CD4-positive, alpha-beta T cell treated with Interferon alpha-2 for 1 hour (primary cell): ENCODE measurements at places on chromosomes 1 and 21.

- no peak for DNase-seq
These were observed 62.1 kb downstream of the CLIC6 start for GRCh38 chr21:34730756-34731445.

DNA sequence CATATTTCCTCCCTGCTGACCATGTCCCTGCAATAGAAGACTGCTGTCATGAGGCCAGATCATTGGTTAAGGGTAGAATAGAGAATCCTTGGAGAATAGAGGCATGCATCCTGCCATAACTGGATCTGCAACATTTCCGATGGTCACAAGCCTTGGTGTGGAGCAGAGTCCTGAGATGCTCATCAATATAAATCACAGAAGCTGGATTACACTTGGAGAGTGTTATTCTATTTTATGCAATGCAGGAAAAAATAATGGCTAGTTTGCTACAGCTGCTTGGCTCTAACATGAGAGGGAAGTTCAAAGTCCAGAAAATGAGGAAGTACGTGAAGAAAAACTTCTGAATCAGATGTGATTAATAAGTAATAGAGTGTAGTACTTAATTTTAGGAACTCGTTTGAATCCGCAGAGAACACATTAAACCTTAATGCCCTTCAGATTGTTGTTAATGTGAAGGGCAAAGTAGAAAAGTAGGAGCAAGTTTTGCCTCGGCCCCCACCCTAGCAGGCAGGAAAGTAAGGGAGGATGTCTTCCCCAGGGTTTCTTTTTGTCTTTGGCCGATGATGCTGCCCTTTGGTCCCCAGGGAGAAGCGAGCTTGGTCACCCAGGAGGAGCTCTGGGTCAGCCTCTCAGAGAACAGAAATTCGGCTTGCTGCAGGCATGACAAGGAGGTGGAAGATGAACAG, 59.5 kb downstream of the KCNK1 start:
- DNase-seq = no peak

DNA sequence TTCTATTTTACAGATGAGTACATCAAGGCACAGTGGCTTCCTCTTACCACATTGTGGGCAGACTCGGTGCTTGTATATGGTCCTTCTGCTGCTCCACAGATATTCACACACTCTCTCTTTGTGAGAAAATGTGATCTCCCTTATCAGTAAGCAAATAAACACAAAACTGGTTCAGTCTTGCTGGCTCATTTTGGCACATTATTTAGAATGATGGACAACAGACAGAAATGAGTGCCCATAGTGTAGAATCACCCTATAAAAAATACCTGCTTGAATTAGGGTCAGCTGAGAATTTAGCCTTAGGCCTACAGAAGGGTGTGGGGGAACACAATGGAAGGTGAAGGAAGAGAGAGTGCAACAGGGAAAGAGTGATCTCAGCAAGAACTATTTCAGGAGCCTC, 423.1 kb downstream of the HLX start:
- no peak for DNase-seq

DNA sequence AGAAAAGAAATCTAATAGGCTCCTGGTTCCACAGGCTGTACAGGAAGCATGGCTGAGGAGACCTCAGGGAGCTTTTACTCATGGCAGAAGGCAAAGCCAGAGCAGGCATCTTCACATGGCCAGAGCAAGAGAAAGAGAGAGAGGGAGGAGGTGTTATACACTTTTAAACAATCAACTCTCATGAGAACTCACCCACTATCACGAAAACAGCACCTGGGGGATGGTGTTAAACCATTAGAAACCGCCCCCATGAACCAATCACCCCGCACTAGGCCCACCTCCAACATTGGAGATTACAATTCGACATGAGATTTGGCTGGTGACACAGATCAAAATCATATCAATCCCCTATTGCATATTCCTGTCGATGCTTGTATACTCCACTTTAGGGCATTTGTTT, 93.5 kb downstream of the MRPL39 start:
- no peak for DNase-seq

GRCh38 chr21:18449605-18450550, 46.3 kb upstream of the TMPRSS15 start:
- DNase-seq = no peak

DNA sequence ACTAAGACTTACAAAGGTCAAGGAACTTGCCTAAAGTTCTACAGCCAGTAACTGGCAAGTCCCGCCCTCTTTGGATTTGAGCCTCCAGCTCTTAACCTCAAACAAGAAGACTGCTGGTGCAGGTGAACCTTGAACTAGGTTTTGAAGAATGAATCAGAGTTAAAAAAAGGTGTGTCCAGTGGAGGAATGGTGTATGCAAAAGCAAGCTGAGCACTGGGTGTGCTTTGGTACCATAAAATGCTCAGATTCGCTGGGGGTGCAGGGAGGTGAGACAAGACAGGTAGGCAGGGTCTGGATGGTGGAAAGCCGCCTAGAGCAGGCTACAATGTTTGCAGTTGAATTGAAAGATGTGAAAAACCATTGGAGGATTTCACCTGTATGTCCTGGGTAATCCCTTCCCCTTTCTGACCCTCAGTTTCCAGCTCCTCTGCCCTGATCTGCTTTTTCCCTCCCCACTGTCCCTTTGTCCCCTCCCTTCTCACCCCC, 39.8 kb downstream of the FOXD2 start:
- no peak for DNase-seq

GRCh38 chr21:29115899-29116298, 14.5 kb upstream of the MAP3K7CL start:
- no peak for DNase-seq
